ENCODE measurements at places on chromosomes 7 and 10.

- DNase-seq: no peak
Measured at GRCh38 chr10:21010615-21011014, 113.5 kb upstream of the NEBL start.

DNA sequence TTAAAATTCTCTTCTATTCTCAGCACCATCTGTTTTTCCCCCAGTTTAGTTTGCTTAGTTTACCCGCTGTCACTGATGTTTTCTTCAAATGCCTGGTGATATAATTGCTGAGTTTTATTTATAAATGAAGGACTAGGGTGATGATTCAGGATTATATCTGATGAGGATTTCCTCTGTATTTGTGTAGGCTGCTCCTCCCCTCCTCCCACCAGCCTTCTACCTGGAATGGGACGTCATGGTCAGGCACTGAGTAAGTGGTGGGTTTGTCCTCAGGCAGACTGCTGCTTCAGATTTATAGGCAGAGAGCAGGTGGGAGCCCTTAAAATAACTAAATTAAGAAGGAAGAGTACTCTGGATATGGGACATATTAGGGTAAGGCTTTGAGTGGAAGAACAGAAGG, 35.8 kb downstream of the PALS2 start:
- DNase-seq: no peak

GRCh38 chr10:113704637-113705343, 25.1 kb downstream of the CASP7 start:
- DNase-seq: no peak

- DNase-seq: peak; percentile 56
Measured at GRCh38 chr7:149773446-149774236, at the start of gene ZNF467. Gene ZNF467 (minus strand): TSS chr7:149773588. CDS start chr7:149771032, 2,556 bp downstream.

GRCh38 chr7:10596827-10597226, 376.8 kb upstream of the PHF14 start:
- DNase-seq: no peak

- DNase-seq: no peak
Measured at GRCh38 chr7:75743455-75743859, 4.7 kb upstream of the HIP1 start.

- no peak for DNase-seq
Measured at GRCh38 chr10:69988094-69988493, 64.6 kb upstream of the MACROH2A2 start.

- DNase-seq: no peak
Measured at GRCh38 chr7:71193099-71193810, 61.3 kb downstream of the GALNT17 start.

- DNase-seq: no peak
Measured at GRCh38 chr10:31075434-31075833, 43.8 kb upstream of the ZNF438 start.

DNA sequence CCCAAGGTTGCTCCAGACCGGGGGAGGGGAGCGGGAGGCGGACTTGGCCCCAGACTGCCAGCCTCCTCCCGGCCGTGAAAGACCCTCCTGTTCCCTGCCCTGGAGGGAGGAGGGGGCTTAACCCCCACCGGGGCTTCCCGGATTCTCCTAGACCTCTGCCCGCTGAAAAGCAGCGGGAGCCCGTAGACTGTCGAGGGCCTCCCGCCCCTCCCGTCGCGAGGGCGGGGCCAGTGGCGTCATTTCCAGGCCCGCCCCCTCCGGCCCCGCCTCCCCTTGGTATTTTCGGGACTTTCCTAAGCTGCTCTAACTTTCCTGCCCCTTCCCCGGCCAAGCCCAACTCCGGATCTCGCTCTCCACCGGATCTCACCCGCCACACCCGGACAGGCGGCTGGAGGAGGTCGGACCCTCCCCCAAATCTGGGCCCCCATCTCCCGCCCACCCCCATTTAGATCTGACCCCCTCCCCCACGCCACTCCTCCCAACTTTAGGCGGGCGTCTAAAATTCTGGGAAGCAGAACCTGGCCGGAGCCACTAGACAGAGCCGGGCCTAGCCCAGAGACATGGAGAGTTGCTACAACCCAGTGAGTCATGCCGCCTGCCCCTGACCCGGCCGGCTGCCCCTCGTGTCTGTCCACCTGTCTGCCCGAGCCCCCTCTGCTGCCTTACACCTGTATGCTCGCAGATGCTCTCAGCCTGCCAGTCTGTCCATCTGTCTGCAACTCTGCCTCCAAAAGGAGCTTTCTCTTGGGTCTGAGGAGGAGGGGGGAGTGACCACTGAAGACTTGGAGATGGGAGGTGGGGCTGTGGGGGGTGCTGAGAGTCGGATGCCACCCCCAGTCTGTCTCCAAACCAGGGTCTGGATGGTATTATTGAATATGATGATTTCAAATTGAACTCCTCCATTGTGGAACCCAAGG, at the start of gene NFKB2:
Gene NFKB2 (plus strand): TSS at position 306 of the 917 bp plus-strand sequence. CDS start 255 bp downstream, at position 561.
- DNase-seq: peak; percentile 83

DNA sequence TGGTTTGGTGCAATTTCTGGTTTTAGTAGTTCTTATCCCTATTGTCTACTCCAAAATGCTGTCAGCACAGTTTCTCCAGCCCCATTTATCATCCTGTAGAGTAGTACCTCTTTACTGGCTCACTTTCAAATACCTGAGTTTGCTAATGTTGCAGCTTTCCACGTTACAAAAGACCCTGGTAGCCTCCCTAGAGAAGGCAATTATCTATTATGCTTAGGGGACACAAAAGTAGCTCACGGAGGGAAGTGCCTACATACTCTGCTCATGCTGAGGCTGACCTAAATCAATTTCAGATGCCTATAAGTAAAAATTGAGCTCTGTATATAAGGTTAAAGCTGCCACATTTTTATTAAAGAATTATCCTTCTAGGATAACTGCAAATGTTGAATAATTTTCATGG, 603.6 kb downstream of the CNTNAP2 start:
- no peak for DNase-seq

DNA sequence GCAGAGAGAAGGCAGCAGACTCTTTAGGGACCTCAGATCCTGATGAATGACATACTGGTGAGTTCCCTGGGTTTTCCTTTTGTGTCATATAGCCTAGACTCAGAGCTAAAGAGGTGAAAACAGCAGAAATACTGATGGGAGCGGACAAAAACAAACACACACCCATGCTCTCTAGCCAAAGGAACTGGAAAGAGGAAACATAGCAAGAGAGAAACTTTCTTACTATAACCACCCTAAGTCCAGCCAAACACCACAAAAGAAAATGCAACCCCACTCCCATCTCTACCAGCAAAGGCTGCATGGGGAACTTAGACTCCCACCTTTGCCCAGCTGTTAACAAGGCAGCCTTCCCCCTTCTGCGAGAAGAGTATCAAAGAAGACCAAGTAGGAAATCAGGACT, 16.3 kb downstream of the GSAP start:
- no peak for DNase-seq

DNA sequence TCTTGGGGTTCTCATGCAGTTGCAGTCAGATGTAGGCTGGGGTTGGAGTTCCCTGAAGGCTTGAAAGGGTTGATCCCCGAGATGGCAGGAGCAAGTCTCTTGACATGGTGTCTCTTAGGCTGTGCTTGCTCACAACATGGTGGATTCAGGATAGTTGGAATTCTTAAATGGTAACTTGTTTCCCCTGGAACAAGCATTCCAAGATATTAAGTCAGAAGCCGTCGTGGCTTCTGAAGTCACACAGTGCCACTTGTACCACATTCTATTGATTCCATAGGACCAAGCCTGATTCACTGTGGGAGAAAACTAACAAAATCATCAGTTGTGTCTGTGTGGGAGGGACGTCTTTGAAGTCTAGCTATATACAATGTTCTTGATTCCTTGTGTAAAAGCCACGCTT, 3.5 kb upstream of the SLC35B4 start:
- DNase-seq: no peak

GRCh38 chr7:71972534-71972933, 439.6 kb downstream of the CALN1 start:
- no peak for DNase-seq

DNA sequence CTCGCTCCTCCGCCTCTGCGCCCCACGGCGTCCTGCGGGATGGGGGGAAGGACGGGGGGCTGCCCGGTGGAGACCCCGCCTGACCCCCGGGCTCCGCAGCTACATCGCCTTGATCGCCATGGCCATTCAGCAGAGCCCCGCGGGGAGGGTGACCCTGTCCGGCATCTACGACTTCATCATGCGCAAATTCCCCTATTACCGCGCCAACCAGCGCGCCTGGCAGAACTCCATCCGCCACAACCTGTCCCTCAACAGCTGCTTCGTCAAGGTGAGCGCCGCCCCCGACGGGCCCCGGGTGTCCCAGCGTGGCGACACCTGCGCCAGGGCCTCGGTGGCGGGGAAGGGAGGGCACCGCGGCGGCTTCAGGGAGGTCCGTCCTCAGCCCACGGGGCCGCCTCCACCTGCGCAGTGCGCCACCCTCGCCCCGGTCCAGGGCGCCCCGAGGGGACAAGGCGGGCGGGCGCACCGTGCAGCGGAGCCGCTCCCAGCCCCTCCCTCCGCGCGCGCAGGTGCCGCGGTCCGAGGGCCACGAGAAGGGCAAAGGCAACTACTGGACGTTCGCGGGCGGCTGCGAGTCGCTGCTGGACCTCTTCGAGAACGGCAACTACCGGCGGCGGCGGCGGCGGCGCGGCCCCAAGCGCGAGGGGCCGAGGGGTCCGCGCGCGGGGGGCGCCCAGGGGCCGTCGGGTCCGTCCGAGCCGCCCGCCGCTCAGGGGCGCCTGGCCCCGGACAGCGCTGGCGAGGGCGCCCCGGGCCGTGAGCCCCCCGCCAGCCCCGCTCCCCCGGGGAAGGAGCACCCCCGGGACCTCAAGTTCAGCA, 793 bp downstream of the FOXL3 start:
- no peak for DNase-seq

DNA sequence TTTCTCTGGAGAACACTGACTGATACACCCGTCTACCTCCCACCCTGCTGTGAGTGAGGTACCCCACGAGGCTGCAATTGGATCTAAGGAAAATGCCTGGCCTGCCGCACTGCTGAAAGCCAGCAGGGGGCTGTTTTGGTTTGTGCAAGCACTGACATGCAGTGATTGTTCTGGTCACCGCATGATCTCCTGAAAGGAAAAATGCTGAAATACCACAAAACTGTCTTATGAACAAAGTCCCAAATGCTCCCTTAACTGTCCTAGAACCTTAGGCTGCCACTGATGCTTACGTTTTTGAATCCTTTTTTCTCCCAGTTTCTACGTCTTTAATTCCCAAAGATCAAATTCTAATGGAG, 132.7 kb downstream of the JCAD start:
- no peak for DNase-seq

GRCh38 chr10:109875828-109876821, 47.2 kb downstream of the XPNPEP1 start:
- no peak for DNase-seq

DNA sequence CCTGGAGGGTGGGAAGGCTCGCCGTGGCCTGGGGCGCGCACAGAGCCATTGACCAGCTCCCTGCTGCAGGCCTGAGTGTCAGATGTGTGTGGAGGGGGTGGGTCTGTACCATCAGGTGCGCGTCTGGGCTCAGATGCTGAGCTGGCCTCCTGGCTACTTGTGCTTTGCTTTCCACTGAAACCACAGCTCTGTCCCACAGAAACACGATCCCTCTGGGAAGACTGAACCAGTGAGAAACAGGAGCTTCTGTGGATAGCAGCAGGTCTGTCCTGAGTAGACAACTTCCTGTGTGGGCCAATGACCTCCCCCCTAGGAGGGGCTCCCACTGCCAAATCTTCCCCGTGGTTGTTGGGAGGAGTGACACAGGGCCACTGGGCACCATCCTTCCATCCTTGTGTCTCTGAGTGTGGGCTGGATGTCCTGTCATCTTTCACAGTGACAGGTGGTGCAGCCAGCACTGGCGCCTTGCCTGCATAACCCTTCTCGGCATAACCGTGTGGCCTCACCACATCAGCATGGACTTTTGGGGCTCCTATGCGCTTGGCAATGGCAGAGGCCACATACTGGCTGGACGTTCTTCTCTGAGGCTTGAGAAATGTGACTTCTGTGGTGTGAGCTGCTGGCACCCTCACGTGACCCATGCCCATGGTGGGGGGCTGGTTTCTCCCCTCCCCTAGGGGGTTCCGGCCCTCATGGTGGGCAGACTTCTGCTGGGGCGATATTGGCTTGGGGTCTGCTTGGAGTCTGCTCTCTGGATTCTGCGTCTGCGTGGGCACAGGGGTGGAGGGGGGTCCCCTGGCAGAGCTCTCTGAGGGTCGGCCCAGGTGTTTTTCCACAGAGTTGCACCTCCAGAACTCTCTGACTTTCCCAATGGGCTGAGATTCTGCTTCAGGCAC, 245.5 kb upstream of the GRB10 start:
- no peak for DNase-seq

- DNase-seq: no peak
Measured at GRCh38 chr7:46969303-46970130, 612.4 kb downstream of the TNS3 start.

GRCh38 chr7:81248420-81248819, 329.6 kb upstream of the SEMA3C start:
- DNase-seq: no peak

- DNase-seq: no peak
Measured at GRCh38 chr10:24652381-24652957, 71.2 kb downstream of the ARHGAP21 start.

- DNase-seq: no peak
Measured at GRCh38 chr10:104273899-104274575, 5.1 kb downstream of the GSTO2 start.

GRCh38 chr10:71748671-71749191, 24.6 kb downstream of the VSIR start:
- DNase-seq: peak; percentile 74

DNA sequence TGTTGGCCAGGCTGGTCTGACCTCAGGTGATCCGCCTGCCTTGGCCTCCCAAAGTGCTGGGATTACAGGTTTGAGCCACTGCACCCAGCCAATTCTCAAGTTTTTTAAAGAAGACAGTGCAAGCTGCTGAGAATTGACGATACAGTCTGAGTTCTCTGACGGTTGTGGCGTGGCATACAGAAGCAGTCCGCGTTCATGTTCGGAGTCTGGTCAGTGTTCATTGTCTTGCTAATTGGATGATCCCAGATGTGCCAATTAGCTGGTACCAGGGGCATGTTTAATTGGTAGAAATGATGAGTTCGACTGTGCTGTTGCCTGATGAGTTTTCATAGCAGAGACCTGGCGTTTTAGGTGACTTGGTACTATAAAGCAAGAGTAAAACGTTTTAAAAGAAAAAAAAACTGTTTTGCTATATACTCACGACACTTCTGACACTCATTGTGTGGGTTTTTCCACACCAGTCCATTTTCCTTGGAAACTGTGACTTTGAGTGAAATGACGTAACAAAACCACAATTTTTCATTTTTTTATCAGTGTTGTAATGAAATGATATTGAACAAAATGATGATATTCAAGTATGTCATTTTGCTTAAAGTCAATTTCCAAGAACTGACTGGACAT, 32.3 kb downstream of the CAMK1D start:
- no peak for DNase-seq

DNA sequence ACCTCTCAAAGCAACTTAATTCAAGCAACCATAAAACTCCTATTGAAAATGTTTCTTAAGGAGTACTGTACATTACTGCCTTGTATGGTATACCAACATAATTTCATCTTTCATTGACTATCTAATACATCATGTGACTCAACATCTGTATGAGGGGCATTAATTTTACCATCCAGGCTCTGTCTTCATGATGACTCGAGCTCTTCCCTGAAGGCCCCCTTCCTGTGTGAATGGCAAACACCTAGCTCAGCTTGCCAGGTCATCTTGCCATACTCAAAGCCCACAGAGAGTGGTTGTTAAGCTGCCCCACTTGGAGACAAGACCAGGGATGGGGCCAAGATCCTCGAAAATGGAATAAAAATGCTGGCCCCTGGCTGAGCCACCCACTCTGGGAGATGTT, 82.4 kb downstream of the SGMS1 start:
- no peak for DNase-seq

Measured in stimulated activated naive CD4-positive, alpha-beta T cell (primary cell).